ENCODE measurements at places on chromosomes 3 and 15.

- no peak for DNase-seq
These were observed 423 bp downstream of the TKT start for GRCh38 chr3:53255423-53255774.

DNA sequence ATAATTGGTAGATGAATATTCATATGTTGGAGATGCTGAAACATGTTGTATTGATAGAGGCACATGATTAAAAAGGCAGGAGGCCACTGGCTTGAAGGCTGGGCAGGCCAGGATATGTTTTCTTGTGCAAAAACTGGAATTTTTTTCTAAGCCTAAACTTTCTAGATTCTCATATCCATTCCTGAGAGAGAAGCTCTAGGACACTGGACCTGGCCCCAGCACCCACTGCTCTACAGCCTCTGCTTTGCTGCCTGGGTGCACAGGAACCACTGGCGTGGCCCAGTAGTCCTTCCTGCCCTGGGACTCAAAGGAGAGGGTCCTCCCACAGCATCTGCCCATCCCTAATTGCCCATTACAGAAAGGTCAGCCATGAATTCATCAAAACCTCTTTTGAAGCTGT, 58.1 kb upstream of the APEH start:
- DNase-seq, result no peak

GRCh38 chr3:186788482-186789370, 5.3 kb downstream of the EIF4A2 start:
- DNase-seq, result no peak

DNA sequence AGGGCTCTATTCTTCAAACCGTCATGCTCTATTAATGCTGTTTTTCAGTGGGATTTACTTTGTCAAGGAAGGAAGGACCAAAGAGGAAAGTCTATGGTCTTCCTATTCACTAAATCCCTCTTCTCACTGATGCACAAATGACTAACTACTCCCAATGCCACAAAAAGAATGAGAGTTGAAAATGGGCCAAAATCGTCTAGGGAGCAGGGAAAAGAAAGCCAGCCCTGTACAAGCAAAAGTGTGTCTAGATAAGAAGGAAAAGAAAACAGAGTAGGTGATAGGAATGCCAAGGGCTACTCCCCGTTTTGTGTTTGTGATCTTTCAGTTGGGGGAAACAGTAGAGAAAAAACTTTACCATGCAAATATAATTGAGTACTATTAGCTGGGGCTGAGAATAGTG, 97.2 kb upstream of the TMCO5A start:
- no peak for DNase-seq

- DNase-seq, result no peak
These were observed 83.5 kb upstream of the BCL6 start for GRCh38 chr3:187828579-187829452.

DNA sequence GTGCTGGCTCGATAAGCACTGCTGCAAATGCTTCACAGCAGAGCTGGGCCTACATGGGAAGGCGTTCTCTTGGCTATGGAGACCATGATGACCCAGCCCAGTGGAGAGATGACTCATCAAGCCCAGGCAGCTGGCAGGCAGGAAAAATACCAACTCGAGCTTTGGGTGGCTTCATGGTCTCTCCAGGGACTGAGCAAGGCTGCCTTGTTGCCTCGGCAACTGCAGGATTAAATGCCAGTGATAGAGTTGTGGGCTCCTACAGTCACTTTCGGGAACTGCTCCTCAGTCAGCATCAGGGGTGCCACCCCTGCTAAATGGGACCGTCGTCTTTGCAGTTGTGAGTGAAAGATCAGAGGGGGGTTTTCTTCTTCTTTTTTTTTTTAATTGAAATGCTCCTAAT, 54.6 kb upstream of the MYZAP start:
- DNase-seq, result no peak

- no peak for DNase-seq
These were observed 41.2 kb upstream of the SLC6A11 start for GRCh38 chr3:10774825-10775224.

DNA sequence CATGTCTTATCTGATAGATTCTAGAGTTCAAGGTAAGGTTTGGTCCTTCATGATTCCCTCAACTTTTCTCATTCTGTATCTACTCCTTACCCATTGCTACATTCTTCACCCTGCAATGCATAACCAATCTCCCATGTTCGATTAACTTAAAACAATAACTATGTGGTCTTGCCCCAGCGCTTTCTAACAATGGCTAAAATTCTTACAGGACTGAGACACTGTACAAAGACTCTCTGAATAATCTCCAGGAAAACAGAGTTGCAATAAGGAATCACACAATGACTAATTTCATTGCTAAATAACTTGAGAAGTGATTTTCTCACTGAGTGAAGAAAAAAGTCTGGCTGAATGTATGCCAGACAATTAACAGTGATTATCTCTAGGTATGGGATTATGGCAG, 69.6 kb upstream of the FAM174B start:
- no peak for DNase-seq

- DNase-seq, result no peak
These were observed 107.7 kb downstream of the IGF2BP2 start for GRCh38 chr3:185717121-185717520.

DNA sequence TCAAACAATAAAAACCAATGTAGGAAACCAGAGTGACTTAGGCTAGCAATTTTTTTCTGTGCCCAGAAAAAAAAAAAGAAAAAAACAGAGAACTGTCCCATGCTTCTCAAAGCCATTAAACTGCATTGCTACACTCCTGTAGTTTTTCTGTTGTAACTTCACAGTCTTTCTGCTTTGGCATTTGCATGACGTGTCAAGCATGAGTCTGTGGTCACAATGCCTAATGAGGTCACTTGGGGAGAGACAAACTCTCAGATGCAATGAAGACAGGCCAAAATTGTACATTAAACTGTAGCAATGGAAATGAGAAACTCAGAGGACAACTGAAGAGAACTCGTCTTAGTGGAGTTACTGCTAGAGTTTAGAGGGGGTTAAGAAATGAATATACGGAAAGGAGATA, 30.8 kb downstream of the CCDC80 start:
- no peak for DNase-seq

DNA sequence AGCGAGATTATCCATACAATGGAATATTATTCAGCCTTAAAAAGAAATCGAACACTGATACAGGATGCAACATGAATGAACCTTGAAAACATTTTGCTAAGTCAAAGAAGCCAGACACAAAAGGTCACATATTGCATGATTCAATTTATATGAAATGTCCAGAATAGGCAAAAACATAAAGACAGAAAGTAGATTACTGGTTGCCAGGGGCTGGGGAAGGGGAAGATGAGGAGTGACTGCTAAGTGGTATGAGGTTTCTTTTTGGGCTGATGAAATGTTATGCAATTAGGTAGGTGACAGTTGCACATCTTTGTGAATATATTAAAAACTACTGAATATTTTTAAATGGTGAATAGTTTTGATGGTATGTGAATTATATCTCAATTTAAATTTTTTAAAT, 38.3 kb downstream of the LRRFIP2 start:
- DNase-seq, result no peak

DNA sequence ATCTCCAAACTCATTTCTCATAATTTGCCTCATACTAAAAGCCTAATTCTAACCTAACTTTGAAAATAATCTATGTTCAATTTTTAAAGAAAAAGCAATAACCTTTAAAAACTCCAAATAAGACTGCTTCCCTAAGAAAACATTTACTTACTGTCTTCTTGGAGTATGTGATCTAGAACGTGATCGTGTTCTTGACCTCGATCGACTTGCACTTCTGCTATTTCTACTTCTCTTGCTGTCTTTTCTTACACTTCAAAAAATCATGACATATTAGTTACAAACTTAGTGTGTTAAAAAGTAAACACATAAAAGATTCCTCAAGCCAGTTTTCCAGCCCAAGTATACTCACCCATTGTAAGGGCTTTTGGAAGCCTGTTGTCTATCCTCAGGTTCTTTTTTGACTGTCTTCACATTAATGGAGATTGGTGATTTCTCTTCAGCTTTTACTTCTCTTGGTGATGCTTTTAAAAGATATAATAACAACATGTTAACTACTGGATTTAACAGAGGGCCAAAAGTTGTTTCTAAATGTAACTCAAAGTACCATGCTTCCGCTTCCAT, 10.7 kb downstream of the CCNL1 start:
- DNase-seq, result no peak

GRCh38 chr15:31331389-31331788, 4.8 kb downstream of the KLF13 start:
- no peak for DNase-seq

DNA sequence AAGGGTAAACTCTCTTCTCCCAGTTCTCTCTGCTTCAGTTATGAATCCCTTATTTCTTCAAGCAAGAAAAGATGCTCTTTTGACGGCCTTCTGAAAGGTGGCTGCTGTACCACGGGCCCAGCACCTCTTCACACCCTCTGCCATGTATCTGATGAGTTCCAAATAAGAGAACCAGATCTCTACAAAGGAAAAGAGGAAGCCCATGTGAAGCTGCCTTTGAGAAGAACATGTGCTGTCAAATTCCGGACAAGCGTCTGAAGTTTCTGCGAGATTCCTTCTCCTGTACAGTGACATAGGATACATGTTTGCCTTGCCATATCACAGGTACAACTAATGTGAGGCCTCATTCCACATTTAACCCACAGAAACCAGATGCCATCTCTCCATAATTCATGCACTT, 59.2 kb downstream of the SH3BP5 start:
- no peak for DNase-seq

DNA sequence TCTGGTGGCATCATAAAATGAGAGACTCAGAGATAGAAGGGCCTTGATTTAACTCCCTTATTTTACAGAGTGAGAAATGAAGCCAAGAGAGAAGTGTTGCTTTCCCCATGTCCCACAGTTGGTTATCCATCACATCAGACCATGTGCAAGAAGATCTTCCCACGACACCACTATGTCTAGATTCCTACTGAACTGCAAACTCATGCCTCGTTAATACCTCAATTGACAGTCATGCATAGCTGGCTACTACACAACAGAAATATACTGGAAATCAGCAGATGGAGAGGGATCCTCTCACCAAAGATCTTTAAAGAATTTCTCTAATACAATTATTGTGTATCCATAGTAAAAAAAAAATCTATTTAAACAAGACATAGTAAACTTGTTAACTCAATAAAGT, 33.3 kb downstream of the PEAK1 start:
- no peak for DNase-seq

DNA sequence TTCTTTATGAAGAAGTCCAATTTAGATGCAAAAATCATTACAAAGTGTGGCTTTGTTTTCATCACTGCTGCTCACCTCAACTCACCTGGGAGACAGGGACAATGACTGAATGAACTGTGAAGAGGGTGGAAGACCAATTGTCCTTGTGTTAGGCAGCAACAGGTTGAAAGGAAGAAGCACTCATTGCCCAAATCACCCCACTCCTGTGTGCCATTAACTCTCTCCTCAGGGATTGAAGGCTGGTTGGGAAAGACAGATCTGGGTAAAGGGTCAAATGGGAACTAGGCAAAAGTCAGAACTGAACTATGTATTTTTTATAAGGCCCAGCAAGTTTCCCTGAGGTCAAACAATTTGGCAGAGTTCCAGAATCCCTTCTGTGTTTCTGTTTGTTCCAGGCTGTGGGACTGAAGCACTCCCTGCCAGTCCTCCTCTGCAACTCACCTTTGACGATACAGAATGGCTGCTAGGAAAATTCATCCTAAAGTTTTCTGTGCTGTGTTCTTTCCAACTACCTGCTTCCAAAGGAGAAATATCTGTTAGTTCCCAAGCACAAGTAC, 68.6 kb upstream of the CCDC39 start:
- DNase-seq, result no peak

DNA sequence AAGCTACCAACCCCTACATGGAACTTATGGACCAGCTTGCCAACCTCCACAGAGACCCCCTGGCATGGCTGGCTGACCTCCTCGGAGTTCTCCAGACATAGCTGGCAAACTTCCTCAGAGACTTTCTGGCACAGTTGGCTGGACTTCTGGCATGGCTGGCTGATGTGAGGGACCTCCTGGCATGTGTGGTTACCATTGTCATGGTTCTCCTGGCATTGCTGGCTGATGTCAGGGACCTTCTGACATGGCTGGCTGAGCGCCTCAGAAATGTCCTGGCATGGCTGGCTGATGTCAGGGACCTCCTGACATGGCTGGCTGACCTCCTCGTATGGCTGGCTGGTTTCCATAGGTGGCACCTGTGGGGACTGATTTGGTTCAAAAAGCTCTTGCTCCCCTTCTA, 17.5 kb downstream of the MAP1A start:
- no peak for DNase-seq

DNA sequence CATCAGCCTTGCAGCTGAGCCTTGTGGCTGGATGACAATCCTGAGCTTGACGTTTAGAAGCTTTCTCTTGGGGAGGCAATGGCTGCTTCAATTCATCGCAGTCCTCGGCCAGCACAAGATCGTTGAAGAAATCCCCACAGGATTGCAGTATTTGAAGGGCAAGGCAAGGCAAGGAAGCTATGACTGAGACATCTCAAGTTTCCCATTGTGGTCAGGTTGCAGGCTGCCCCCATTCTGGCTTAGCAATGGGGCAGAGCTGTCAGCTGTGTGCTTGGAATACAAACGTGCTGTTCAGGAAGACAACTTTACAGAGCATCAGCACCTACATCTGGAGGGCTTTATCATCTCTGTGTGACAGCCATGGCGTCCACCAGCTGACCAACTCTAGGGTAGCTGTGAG, 275.9 kb upstream of the TBL1XR1 start:
- DNase-seq, result no peak

DNA sequence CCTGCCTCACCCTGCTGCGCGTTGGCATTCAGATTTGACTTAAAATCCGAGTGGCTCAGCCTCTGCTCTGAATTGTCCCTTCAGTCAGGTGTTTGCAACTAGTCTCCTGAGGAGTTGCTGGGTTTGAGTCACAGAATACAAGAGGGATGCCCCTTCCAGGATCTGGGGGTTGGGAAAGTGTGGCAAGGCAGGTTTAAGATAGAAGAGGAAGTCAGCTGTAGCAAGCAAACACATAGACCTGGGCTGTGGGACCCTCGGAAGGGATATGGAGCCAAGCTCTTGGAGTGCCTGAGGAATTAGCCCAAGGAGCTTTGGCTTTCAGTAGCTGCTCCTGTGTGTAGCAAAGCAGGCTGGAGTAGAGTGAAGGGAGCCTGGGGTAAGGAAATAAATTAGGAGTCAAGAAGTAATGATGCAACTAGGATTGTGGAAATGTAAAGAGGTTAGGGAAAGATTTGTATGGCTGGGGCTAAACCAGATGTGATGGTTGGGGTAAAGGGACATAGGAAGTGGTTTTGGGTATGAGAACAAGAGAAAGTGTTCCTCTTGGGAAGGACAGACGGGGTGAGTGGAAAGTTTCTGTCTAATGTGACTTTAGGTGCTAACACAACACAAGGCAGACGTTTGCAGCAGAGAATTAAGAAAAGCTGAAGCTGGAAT, 41.2 kb downstream of the RAB7A start:
- no peak for DNase-seq

GRCh38 chr3:31943041-31943440, 38.0 kb downstream of the OSBPL10 start:
- no peak for DNase-seq

DNA sequence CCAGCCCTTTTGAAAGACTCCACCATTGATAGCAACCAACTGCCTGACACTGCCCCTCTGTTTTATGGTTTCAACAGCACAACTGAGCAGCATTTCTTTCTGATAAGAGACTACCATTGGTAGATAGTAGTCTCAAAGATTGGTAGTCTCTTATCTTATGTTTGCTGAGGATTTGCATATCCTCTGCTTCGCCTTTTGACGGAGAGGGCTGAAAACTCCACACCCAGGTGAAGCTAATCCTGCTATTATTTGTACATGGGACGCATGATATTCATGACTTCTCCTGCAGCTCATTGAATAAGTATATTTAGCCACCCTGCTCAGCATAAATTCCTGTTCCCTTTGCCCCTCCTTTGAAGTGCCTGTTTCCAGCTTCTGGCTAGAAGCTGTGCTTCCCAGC, 119.4 kb upstream of the STRIT1 start:
- no peak for DNase-seq
